Activated CD4-positive, alpha-beta memory T cell treated with anti-CD3 and anti-CD28 coated beads for 36 hours (primary cell): ENCODE measurements at places on chromosomes 3 and 15.

- DNase-seq = no peak
Observed at GRCh38 chr3:13607821-13608597, 59.1 kb downstream of the FBLN2 start.

- DNase-seq = no peak
Observed at GRCh38 chr3:143597774-143598652, 250.3 kb downstream of the SLC9A9 start.

DNA sequence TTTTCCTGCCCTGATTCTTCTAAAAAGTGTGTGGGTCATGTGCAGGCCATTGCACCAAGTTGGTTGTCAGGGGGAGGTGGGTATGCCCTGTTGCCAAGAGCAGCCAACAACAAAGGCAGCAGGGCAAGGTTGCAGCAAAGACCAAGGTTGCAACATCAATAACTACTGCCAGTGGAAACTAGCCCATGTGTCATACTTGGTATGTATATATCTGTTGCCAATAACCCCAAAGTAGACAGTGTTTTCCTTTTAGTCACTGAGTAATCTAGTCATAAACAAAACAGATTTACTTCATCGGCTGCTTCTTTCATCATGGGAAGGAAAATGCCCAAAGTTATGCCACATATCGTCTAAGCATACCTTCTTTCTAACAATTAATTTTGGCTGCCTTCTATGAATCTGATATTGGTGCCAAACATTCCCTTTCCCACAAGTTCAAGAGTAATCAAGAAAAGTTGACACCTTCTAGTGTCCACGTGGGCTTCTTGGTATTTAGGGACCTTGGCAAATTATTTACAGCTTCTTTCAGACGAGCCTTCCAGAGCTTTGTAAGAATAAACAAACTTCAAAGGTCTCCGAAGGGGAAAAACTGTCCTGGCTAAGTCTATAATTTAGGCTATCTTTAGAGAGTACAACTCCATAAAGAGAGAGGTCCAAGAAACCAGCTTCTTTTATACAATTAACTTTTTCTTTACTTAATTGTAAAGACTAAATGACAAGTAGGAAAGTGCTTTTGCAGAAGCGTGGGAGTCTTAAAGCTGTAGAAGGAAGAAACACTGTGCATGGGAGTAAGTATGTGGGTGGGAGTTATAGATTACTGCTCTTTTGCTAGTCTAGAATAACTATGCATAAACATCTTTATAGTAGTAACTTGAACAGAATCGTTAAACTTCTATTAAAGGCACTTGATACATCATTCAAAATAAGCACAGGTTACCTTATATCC is 10.0 kb upstream of the MBNL1 start:
- DNase-seq = peak; percentile 86

DNA sequence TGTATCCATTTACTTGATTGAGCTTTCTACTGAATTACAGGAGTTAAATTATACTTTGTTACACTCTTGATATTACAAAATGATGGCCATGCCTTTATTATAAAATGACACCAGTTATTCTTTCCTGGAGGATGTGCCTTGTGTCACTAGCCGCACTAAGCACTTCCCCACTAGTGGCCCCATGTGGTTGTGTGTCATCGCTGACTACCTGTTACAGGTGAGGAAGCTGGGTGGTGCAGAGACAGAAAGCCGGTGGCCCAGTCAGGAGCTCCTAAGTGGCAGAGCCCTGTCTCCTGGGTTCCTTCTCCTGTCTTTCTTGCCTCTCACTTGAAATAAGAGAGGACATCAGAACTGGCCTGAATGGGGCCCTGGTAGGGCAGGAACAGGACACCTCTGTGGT is 96.8 kb downstream of the IGF1R start:
- no peak for DNase-seq

DNA sequence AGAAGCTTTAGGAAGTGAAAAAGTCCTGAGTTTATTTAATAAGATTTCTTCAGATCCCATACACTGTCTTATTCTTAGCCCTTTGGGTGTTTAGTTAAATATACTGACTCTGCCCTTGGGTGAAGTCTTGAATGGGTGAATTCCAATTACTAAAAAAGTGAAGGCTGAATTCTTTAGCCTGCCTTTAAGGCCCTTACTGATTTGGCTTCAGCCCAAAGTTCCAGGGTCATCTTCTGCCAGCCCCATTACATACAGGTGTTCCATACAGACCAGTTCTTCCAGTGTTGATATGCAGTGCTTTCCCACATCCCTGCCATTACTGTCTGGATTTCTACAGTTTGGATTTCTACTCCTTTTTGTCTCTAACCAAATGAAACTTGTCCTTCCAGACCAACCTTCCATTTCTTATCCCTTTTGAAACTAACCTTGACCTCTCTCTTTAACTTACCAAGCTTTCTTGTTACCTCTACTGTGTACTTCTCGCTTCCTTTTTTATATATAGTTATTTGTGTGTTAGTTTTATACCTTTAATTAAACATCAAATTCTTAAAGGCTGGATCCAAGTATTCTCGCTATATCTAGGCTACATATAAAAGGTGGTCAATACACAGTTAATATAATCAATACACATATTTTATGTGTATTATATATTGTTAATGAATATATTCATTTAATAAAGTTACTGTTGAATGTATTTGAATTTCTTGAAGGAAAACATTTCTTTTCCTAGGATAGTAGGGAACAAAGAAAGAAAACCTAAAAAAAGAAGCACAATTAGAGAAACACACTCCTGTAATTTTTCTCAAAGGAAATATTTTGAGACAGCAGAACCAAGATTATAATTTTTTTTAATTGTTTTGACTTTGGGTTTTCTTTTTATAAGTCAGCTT is 15.0 kb downstream of the MBNL1 start:
- no peak for DNase-seq

DNA sequence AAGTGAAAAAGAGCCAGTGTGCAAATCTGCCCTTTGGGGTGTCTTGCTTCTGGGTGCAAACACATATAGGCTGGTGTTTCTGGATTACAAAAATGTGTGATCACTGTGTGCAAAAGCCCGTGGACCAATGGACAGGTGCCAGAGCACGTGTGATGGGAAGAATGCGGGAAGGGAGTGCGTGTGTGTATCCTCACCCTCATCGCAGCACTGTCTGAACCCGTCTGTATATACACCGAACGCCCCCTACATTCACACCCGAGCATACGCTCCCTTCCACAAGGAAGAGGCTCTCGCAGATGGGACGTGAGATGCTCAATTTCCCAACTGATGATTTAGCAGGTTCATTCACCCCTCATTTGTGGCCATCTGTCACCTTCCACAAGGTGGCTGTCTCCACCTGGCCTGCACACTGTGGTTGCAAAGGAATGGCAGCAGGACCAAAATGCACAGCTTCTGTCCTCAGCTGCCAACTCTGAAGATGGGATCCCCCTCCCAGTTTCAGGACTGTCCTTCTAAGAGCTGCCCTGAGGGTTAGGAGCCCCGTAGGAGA is 19.4 kb upstream of the SLC6A1 start:
- DNase-seq = no peak

DNA sequence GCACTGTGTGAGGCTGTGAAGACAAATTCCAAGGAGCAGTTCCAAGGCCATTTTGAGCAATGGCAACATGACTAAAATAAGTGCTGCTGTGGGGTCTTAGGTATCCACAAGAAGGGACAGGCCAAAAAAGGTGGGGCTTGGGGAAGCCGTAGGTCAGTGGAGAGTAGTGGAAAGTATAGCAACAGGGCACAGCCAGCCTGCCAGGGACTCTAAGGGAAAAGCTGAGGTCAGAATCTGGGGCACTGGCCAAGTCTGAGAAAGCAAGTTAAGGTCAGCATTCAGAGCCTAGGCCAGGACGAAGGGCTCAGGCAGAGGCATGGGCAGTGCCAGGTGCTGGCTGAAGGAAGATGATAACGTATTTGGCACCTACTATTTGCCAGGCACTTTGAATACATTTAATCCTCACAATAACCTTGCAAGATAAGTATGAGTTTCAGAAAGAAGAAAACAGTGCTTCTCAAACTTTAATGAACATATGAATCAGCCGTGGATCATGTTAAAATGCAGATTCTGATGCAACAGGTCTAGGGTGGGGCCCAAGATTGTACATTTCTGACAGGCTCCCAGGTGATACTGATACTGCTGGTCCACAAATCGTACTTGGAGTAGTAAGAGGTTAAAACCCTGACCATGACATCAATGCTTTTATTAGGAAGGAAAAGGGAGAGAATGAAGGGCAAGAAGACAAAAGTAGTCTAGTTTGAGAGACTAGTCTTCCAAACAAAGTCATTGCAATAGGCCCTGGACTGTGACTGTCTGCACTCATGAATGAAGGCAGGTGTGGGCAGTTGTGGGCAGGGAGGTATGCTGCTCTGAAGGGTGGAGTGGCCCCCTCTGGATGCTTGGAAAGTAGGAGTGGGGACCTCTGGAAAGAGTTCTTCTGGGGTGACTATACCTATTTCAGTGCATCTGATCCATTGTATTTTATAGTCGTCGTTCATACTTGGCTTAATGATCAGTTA is 106.3 kb upstream of the ANKRD28 start:
- DNase-seq = no peak

GRCh38 chr3:171825222-171825828 is 15.0 kb upstream of the PLD1 start:
- DNase-seq = no peak

GRCh38 chr15:68830141-68830785 is 9.6 kb upstream of the ANP32A start:
- DNase-seq = peak; percentile 41

- DNase-seq = no peak
Observed at GRCh38 chr3:117486719-117487716, 777.4 kb downstream of the TUSC7 start.

GRCh38 chr3:170040418-170040817 is 2.6 kb downstream of the GPR160 start:
- DNase-seq = no peak

DNA sequence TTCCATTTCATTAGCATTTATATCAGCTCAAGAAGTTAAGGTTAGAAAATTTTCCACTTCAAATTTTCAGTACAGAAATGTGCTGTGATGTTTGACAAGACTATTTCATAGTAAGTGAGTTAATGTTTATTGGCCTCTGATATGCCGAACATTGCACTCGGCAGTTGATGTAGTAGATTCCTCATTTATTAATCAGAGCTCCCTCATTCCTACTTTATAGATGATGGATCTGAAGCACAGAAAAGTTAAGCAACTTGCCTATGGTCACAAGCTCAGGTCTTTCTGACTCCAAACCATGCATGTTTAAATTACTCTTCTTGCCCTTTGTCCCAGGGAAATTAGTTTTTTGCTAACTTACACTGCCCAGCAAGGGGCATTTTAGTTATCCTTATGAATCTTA is 92.0 kb downstream of the ATG7 start:
- no peak for DNase-seq

GRCh38 chr3:154933581-154933980 is 146.5 kb upstream of the MME start:
- DNase-seq = no peak

- DNase-seq = no peak
Observed at GRCh38 chr3:62187022-62187431, 186.3 kb downstream of the FEZF2 start.
